ENCODE measurements at places on chromosomes 7 and 10. TPM values are rescaled to one million over a fixed set of nuclear protein-coding genes. Genes with fewer than 3 reads are reported as not detected.

DNA sequence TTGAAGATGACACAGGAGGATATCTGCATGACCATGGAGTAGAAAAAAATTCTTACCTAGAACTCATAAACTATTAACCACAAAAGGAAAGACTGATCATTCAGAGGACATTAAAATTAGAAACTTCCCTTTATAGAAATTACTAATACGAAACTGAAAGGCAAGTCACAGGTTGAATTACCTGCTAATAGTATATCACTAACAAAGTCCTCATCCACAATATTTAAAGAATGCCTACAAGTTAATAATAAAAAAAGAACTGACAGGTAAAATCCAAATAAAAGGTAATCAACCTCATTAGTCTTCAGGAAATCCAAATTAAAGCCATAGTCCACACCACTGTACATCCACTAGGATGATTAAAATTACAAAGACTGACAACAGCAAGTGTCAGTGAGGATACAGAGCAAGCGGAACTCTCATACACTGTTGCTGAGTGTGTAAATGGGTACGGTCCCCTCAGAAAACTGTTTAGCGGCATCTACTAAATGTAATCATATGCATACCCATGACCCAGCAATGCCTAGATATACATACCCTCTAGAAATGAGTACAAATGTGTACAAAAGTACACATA is 71.2 kb downstream of the ARHGAP21 start:
- no peak for ATAC-seq

DNA sequence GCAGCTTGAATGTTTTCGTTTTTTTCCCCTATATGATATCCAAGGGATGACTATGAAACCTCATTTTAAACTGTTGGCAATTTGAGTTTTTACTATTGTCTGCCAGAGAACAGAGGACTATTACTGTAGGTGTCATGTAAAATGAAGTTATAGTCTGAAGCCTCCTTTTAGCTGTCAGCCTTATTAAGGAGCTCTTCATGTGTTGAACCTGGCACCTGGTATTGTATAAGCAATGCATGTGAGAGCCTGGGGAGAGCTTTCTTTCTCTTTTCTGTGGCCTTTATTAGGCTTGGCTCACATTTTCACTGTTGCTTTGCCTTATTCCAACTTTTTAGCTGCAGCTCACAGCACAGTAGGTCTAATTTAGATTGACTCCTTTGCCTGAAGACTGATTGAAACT is 119.1 kb upstream of the FOXP2 start:
- ATAC-seq, result no peak

GRCh38 chr7:91846436-91846835 is 34.1 kb downstream of the MTERF1 start:
- no peak for ATAC-seq

GRCh38 chr10:97520520-97520919 is 21.8 kb downstream of the UBTD1 start:
- ATAC-seq, result no peak

DNA sequence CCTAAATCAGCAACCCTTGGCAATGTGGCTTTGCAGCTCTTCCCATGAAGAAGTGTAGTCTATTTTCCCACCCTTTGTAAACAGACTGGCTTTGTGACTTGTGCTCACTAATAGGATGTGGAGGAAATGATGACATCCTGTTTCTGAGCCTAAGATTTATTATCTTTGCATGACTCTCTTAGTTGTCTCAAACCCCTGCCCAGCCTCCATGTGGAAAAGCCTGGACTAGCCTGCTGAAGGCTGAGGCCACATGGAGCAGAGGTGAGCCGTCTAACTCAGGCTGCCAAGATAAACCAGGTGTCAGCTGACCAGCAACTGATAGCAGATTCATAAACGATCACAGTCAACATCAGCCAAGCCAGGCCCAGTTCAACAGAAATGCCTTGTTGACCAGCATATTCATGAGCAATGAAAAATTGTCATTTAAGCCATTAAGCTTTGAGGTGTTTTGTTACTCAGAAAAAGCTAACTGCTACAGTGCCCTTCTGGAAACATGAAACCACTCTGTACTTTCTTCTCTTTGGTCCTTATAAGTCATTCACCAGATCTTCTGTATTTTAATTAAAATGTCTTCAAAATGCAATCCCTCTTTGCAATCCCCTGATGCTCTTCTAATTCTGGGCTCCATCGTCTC is 586.3 kb upstream of the ANKRD30A start:
- ATAC-seq, result peak; percentile 18

- no peak for ATAC-seq
Observed at GRCh38 chr7:36726311-36726710, 2.0 kb upstream of the AOAH start.

- no peak for ATAC-seq
Observed at GRCh38 chr7:106053109-106053508, 59.0 kb downstream of the SYPL1 start.

Gene SPDYE2B
- not detected for total RNA-seq

Gene STN1
- 31.3 TPM for total RNA-seq

Gene CYP2E1
- 10.6 TPM for total RNA-seq

Gene PNLIPRP1
- total RNA-seq, result not detected

Gene ACTR1A
- 67.3 TPM for total RNA-seq

Gene SSC4D
- total RNA-seq, result 0.92 TPM

Gene GBF1
- total RNA-seq, result 24.0 TPM

Measured in esophagus mucosa (tissue), 1 donor.